ENCODE measurements at places on chromosomes 3 and 15.
A peak's percentile ranks its signal among the peaks of the same experiment; 100 is the strongest.

DNA sequence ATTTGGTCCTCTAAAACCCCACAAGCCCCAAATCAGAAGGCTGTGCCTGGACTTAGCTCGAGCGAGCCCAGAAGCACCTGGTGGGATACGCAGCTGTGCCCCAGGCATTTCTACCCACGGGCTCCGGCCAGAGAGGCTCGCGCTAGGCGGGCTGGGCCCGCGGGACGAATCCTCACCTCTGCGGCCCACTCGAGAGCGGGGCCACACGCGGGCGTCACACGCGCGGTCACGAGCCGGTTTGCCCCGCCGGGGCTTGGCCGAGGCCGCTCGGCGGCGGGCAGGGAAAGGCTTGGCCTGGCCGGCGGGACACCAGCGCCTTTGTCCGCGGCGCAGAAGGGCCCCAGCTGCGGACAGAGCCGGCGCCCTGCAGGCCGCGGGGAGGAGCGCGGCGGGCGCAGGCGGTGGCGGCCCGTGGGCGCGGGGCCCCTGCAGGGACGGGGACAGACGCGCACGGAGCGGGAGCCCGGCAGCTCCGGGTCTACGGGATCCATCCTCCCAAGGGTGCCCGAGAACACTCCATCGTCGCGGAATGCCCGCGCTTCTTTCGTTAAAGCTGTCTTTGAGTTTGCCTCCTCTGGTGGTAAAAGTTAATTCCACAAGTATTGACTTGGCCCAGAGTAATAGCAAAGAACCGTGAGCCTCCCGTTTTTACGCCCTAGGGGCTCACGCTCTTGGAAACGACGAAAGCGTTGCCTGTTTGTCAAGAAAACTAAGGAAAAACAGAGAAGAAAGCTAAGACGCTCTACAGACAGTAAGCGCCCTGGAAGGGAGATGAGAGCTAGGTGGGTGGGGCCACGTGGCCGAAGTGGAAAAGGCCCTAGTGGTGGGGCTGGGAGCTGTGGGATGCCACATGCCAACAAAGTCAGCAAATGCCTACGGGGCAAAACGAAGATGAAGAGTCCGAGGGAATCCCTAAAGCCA lies 26.4 kb downstream of the TYRO3 start:
- DNase-seq = peak; percentile 75

DNA sequence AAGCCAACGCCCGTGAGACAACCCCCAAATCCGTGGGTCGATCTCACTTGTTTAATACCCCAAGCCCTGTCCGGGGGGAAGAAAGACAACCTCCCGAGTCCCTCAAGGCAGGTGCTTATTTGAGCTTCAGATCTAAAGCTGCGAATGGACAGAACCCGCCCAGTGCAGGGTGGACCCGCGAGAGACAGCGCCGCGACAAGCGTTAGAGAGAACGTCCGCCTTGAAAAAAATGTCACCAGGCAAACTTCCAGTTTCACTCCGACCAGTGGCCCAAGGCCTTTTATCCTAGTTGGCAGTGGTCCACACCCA lies 740 bp upstream of the OXSR1 start:
- DNase-seq = no peak

- DNase-seq = no peak
Measured at GRCh38 chr3:160001148-160001760, 12.6 kb downstream of the IL12A start.

DNA sequence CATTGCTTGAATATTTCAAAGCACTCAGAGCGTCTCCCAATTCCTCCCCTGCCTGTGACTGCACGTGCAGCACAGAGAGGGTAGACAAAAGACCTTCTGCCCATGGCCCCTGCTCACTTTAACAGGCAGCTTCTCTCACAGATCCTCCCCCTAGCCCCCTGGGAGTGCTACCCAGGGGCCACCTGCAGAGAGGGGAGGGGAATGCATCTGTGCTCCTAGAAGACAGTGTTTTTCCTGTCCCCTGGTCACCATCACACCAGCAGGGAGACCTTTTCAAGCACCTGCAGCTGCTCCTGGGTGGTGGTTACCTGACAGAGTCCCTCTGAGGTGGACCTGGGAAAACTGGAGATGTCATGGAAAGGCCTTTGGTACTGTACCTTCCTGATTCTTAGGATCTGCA lies 56.7 kb upstream of the PRR23C start:
- DNase-seq = no peak

GRCh38 chr3:186210852-186211500 lies 102.1 kb upstream of the ETV5 start:
- DNase-seq = no peak

DNA sequence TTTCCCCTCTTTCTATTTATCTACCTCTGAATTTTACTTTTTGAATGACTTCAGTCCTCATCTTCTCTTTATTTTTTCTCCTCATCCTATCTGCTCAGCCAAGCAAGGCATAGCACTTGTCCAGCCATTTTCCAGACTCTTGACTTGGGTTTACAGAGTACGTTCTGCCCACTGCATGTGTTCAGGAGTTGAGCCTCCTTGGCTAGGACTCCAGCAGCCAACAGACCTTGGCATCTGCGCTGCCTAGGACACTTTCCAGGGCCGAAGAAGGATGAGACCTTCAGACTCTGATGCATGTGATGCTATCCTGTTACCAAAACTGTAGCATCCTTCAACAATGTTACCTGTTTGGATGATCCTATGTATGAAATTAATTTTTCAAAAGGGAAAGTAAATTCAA lies 59.7 kb downstream of the HES1 start:
- no peak for DNase-seq

DNA sequence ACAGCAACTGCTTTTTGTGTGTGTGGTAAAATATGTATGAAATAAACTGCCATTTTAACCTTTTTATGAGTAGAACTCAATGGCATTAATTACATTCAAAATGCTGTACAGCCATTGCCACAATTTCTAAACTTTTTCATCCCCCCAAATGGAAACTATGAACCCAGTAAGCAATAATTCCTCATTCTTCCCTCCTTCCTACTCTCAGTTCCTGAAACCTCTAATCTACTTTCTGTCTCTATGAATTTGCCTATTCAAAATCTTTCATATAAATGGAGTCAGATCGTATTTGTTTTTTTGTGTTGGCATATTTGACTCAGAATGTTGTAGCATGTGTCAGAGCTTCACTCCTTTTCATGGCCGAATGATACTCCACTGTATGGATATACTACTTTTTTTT lies 5.3 kb upstream of the BLM start:
- no peak for DNase-seq

DNA sequence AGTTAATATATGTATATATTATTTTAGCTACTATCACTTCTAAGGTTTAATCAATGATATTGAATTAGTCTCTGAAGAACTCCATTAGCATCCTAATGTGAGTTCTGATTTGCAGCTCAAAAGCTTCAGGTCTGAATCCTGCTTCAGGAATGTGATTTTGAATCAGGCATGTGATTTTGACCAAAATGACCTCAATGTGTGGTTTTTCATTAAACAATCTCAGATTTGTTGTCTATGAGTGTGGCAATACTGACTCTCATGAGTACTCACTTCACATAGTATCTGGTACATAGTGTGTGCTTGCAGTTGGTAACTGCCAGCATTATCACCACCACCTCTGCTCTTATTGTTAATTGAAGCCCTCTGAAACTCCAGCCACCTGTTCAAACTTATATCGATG lies 251.0 kb downstream of the KCNH8 start:
- no peak for DNase-seq

- no peak for DNase-seq
Measured at GRCh38 chr15:82056958-82057823, 11.4 kb upstream of the MEX3B start.

- DNase-seq = no peak
Measured at GRCh38 chr3:17747890-17748247, 5.4 kb upstream of the TBC1D5 start.

GRCh38 chr15:47293466-47294162 lies 423.7 kb upstream of the SEMA6D start:
- peak; percentile 35 for DNase-seq

GRCh38 chr3:5343459-5343858 lies 156.0 kb downstream of the EDEM1 start:
- DNase-seq = no peak

DNA sequence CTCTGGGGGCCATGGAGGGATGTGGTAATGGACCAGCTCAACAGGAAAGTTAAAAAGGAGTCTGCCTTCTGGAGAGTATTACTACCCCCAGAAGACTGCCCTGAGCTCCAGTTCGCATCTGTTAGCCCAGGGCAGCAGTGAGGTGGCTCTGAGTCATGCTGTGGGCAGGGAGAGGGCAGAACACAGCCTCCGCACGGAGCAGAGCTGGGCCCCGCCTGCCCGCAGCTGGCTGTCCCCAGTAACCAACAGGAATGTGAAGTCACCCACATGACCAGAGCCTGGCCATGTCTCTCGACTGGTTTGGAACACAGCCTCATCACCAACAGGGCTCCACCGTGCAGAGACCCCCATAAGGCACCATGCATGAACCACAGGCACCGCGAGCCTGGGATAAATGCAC lies 62.1 kb downstream of the CYFIP1 start:
- DNase-seq = peak; percentile 84

DNA sequence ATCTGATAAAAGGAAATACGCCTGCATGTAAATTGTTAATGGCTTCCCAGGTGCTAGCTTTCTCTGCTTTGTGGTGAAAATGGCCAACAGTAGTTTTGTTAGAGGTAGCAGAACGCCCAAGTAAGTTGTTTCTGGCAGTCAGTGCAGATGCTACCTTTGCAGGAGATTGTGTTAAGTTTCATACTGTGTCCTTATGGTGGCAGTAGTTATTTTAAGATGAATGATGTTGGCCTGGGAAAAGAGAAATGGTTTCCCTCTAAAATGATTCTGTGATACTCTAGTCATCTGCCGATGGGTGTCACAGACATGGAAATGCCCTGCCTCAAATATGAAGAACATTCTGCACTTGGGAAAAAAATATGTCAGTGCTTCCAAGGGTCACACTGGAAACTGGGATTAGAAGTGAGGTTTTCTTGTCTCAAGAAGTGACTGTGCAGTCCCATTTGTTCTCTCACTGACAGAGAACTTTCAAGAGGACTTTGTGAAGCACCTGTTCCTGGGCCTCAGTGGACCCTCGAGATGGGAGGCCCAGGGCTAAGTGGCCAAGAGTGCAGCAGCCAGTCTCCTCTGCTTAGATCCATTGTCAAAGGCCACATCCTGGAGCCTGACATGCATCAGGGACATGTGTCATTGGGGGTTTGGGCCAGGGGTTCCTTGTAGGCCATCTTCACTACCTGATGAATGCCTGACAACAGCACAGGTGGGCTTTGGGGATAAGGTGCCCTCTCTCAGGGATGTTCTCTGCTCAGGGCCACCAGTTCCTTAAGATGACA lies 393.3 kb downstream of the CACNA2D3 start:
- no peak for DNase-seq

DNA sequence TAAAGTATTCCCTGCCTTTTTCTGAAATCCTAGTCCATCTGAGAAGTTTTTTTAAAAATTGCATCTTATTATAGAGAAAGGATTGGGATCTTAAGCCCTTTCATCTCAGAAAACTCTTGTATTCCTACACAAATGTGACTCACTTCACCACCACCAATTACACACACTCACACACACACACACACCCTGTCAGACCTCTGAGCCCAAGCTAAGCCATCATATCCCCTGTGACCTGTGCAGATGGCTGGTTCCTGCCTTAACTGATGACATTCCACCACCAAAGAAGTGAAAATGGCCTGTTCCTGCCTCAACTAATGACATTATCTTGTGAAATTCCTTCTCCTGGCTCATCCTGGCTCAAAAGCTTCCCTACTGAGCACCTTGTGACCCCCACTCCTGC lies 1181.9 kb downstream of the ROBO2 start:
- DNase-seq = peak; percentile 3

- DNase-seq = no peak
Measured at GRCh38 chr3:186317478-186317877, 44.6 kb downstream of the DGKG start.

DNA sequence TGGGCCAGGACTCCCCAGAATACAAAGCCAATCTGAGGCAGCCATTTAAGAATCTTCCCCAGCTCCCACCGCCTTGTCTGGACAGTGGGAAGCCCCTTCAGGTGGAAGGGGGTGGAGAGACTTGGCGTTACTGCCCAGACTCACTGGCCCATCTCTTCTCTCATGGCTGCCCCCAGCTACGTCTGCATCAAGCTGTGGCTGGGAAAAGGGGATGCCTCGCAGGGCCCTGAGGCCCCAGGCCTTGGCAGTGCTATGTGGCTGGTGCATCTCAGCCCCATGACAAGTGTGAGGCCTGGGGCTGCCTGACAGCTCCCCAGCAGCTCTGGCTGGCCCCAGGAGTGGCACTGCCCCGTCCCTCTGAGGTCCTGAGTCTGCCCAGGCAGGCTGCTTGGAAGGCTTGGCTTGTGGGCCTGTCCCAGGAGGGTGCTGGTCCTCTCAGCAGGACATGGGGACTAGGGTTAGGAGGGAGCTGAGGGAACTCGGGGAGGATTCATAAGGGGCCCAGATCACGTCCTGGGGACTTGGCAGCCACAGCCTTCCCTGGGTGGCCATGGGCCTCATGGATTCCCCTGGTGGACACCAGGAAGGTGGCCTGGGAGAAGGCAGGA lies 20.2 kb upstream of the SLC41A3 start:
- no peak for DNase-seq

GRCh38 chr15:100930306-100930848 lies 11.2 kb downstream of the LRRK1 start:
- DNase-seq = no peak

GRCh38 chr3:174959556-174960065 lies 100.5 kb downstream of the NAALADL2 start:
- no peak for DNase-seq

DNA sequence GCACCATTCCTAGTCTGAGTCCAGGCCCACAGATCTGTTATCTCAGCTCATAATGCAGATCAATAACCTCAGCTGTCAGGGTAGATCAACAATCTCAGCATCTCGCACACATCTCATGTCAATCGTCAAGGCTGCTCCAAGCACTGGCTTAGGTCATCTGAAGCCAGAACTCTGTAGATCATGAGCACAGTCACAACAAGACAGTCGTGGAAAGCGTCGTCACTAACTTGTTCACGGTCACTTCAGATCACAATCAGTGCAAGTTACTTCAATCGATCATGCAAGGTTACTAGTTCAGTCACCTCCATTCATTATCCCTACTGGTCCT lies 71.8 kb downstream of the RBPMS2 start:
- peak; percentile 28 for DNase-seq

DNA sequence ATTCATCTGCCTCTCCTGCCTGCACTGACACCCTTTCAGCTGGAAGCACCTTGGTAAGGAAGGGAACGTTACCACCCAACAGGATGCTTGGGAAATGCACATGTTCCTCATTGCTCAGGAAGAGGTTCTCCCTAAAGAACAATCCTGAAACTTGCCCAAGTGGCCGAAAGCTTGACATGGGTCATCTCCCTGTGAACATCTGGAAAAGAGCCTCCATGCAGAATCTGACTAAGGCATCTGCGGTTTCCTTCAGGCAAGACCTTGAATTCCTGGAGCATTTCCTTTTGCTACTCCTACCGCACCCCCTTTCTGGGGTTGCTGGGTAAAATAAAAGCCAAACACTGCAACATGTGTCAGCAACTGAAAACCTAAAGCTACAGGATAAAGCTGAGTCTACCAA lies 68.7 kb upstream of the SNRK start:
- DNase-seq = peak; percentile 89

GRCh38 chr3:8210882-8211341 lies 290.7 kb upstream of the LMCD1 start:
- DNase-seq = no peak

- DNase-seq = no peak
Measured at GRCh38 chr3:128321418-128321817, 145.3 kb downstream of the DNAJB8 start.
